Activated CD4-positive, CD25-positive, alpha-beta regulatory T cell treated with anti-CD3 and anti-CD28 coated beads, Interleukin-2, amount 50 U/mL, for 72 hours (primary cell): ENCODE measurements at places on chromosomes 12 and 14.

- DNase-seq = no peak
Observed at GRCh38 chr14:99203080-99203479, 68.9 kb downstream of the BCL11B start.

GRCh38 chr12:98660521-98660920, 15.4 kb downstream of the APAF1 start:
- no peak for DNase-seq

DNA sequence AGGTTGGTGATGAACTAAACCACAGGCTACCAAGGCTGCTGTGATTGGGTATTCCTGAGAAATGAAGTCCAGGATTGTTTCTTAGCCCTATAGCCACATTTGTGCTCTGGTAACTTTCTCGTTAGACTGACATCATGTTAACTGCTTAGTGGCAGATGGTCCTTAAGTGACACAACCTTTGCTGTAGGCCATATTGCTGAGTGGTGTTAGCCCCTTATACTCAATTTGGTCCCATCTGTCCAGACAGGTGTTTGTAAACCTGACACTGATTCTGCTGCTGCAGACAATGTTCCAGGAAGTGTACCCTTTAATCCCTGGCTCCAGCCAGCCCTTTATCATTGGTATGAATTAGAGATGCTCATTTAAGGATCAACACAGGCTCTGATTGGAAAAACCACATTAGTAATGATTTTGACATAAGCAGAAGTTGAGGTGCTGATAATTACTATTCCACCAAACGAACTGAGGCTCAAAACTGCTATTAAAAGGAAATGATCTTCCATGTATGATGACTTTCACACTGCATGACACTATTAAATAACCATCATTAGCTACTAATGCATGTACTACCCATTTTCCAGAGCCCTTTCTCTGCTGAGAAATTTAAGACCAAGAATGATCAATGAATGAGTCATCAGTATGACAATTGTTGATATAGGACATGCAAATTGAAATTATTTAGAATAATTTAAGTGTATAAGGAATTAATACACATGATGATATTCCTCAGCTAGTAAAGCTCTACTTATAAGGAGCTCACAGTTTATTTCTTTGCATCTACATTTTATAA, 3.6 kb upstream of the SSTR1 start:
- DNase-seq = no peak

DNA sequence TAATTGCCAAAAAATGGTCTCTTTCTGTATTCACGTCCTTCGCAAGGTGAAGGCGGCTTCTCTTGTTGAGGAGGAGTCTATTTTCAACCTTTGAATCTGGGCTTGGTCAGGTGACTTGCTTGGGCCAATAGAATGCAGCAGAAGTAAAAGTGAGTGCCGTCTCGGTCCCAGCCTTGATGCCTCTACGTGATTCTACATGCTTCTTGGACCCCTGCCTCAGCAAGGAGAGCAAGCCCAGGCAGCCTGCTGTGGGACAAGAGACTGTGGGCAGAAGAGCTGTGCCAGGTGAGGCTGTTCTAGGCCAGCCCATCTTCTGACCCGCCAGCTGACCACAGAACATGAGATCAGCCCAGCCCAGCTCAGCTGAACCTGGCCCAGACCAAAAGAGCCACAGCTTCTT, 39.1 kb upstream of the CCDC63 start:
- no peak for DNase-seq

DNA sequence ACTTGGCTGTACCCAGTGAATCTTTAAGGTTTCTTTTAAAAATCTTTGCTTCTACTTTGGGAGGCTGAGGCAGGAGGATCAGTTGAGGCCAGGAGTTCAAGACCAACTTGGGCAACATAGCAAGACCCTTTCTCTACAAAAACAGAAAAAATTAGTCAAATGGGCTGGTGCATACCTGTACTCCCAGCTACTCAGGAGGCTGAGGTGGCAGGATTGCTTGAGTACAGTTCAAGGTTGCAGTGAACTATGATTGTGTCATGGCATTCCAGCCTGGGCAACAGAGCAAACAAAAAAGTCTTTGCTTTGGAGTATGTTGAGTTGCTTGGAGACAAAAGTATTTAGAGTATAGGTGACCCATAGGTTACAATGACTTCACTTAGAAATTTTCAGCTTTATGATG, 6.2 kb upstream of the DDX55 start:
- DNase-seq = no peak

DNA sequence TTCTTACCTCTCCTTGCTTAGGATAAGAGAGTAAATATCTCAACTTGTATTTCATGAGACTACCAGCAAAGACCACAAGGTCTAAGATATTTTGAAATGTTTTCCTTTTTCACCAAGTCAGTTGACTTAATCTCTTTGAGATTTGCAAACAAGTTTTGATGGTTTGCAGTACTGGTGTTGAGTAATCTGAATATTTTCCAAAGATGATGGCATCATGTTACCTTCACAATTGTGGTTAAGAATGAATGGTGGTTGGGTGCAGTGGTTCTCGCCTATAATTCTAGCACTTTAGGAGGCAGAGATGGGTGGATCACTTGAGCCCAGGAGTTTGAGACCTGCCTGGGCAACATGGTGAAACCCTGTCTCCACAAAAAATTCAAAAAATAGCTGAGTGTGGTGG, 225.7 kb downstream of the TMTC2 start:
- no peak for DNase-seq

DNA sequence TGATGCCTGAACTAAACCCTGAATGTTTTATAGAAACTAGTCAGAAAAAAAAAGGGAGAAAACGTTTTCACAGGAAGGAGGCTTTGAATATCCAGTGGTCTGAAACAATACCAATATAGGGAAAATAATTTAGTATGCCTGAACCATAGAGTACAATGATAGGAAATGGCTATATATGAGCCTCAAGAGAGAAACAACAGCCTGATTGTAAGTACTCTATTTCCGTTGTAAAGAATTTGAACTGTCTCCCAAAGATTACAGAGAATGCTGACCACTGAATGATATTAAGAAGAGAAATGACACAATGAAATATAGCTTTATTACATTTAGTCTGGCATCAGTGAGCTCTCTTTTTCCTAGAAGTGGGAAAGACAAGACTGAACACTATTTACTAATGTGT, 5.5 kb upstream of the GABARAPL1 start:
- no peak for DNase-seq

GRCh38 chr12:89479982-89480381, 44.6 kb downstream of the GALNT4 start:
- no peak for DNase-seq

GRCh38 chr12:59149995-59150642, 229.8 kb upstream of the LRIG3 start:
- no peak for DNase-seq

GRCh38 chr12:91861554-91861953, 284.1 kb downstream of the BTG1 start:
- no peak for DNase-seq

- DNase-seq = no peak
Observed at GRCh38 chr12:117328556-117329100, 32.8 kb downstream of the NOS1 start.

- no peak for DNase-seq
Observed at GRCh38 chr12:124512667-124513296, 54.6 kb downstream of the NCOR2 start.

DNA sequence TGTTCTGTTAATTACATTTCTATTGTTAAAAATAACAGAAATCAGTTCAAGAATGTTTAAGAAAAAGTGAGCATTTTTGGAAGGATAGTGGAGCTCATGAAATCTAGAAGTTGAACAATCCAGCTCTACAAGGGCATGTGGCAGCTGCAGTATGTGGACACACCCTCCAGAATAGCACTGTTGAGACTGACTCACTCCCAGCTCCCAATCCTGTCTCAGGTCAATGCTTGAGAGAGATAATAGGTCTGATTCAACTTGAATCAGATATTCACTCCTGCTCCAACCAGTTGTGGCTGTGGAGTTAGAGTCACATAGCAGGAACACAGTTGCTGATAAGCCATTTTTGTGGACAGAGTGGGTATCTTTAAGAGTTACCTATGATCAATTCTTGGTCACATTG, 113.0 kb upstream of the NTF3 start:
- DNase-seq = no peak

DNA sequence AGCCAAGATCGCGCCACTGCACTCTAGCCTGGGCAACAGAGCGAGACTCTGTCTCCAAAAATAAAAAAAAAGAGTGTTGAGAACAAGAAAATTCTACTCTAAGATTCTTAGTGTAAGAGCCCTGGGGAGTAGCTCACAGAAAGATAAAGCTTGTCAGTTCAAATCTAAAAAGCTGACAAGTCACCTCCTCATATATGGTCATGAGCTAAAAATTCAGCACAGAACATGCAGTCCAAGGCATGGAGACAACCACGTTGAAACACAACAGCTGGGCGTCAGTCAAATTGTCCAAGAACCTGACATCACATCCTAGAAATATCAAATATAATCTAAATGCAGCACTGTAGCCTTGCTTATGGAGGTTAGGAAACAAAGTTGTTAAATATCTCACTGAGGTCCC, 47.8 kb downstream of the CLIP1 start:
- no peak for DNase-seq

GRCh38 chr14:98593361-98593761, 678.6 kb downstream of the BCL11B start:
- DNase-seq = no peak

GRCh38 chr12:49750027-49750995, 9.0 kb downstream of the TMBIM6 start:
- DNase-seq = no peak
